ENCODE measurements at places on chromosomes 6 and 20.

DNA sequence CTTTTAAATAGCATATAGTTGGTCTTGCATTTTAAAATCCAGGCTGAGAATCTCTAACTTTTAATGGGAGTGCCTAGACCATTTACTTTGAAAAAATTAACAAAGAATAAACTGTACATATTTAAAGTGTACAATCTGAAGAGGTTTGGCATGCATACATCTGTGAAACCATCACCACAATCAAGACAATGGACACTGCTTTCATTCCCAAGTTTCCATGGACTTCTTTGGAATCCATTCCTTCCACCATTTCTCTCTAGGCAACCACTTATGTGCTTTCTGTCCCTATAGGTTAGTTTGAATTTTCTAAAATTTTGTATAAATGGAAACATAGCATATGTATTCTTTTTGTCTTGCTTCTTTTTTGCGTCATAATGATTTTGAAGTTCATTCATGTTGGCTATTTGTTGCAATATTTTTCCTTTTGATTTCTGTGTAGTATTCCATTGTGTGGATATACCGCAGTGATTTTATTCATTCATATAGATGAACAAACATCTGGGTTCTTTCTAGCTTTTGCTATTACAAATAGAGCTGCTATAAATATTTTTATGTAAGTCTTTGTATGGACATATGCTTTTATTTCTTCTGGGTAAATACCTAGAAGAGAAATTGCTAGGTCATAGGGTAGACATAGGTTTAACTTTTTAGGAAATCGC, 50.9 kb downstream of the NEDD9 start:
- DNase-seq, result no peak

DNA sequence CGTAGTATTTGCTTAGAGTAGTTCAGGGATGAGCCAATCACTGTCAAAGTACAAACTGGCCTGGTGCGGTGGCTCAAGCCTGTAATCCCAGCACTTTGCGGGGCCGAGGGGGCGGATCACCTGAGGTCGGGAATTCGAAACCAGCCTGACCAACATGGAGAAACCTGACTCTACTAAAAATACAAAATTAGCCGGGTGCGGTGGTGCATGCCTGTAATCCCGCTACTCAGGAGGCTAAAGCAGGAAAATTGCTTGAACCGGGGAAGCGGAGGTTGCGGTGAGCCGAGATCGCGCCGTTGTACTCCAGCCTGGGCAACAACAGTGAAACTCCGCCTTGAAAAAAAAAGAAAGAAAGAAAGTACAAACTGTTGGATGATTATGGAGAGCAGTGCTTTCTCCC, 27.5 kb upstream of the JARID2 start:
- no peak for DNase-seq

GRCh38 chr6:127463056-127463455, 3.9 kb upstream of the KIAA0408 start:
- no peak for DNase-seq

DNA sequence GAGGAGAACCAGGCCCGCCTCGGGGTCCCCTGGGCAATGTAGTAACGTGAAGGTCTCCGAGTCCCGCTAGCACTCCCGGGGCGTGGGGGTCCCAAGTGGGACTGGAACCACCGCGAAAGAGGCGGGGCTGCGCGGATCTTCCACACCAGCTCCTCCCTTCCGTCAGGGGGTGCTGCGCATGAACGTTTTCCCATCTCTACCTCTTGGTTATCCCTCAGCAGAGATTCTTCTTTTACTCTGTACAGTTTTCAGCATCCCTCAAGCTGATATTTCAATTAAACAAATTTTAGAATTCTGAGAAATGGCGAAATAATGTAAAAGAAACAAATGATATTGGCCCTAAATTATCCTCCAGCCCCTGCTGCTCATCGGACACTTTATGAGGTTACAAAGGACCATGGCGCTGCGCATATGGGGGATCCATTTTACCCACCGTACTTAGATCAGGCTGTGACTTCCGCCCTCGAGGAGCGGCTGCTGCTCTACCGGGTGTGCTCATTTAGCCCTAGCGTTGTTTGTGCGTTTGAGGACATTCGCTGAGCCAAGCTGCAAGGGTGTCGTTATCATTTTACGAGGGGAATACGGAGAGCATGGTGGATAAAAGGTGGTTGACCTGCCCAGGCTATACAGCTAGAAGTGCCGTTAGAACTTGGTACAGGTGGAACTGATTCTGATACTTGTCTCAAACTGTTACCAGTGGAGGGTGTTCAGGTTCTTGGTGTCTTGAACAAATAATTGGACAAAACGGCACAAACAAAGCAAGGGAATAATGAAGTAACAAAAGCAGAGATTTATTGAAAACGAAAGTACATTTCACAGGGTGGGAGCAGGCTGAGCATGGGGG, 75.2 kb upstream of the CHD6 start:
- DNase-seq, result peak; percentile 44

- DNase-seq, result no peak
These were observed 7.4 kb upstream of the SLC23A2 start for GRCh38 chr20:5008759-5009158.

DNA sequence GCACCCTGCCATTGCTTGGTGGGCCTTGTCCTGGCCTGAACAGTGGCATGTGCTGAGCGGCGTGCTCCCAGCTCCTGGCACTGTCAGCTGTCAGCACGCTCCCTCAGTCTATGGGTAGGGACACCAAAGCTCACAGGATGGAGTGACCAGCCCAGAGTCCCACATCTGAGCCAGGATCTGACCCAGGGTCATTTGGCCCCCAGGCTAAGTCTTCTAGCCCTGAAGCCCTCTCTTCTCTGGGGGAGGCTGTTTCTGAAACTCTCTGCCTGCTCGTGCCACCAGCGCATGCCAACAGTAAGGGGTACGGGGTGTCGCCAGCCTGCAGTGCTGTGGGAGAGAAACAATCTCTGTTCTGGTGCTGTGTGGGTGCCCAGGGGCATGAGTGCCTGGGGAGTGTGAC, 37.1 kb downstream of the CDH4 start:
- DNase-seq, result no peak

GRCh38 chr20:32192698-32193097, 14.8 kb downstream of the PLAGL2 start:
- no peak for DNase-seq

DNA sequence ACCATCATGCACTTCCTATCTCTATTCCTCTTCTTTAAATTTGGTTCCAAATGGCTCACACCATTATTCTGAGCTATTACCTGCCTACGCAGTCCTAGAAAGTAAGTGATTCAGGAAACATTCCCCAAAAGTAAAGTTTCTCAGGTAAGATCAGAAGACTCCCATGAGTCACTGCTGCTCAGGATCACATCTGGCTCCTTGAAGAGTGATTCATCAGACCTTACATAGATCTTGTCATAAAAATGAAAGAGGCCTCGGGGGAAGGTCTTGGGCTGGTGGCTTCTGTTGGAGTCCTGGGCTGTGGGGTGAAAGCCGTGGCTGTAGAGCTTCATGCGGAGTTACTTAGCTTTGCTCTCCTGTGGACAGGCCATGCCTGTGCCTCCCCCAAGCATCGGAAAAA, 35.9 kb downstream of the PLG start:
- DNase-seq, result no peak

- DNase-seq, result no peak
These were observed 39.2 kb downstream of the ZFP64 start for GRCh38 chr20:52152416-52152815.

DNA sequence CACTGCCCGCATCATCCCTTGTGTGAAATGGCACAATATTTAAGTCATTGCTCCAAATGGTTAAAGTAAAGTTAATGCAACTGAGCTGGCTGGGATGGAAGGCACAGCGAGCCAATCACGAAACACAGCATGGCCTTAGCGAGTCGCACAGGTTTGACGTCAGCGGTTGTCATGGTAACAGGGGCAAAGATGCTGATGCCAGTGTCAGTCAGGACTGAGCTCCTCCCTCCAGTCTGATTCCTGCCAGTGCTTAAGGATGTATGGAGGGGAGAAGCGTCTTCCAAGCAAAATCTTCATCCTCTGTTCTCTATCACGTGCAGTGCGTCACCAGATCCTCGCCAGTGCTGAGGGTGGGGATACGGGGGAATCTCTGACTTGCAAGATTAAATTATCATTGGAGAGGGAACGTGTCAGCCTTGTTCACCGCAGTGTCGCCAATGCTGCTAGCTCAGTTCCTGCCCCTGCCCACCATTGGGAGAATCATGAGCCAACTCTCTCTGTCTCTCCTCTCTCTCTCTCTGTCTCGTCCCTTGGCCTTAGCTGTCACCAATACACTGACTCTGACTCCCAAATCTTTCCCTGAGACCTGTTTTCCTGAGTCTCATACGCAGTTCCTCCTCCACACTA, 24.5 kb downstream of the TSPYL4 start:
- no peak for DNase-seq

DNA sequence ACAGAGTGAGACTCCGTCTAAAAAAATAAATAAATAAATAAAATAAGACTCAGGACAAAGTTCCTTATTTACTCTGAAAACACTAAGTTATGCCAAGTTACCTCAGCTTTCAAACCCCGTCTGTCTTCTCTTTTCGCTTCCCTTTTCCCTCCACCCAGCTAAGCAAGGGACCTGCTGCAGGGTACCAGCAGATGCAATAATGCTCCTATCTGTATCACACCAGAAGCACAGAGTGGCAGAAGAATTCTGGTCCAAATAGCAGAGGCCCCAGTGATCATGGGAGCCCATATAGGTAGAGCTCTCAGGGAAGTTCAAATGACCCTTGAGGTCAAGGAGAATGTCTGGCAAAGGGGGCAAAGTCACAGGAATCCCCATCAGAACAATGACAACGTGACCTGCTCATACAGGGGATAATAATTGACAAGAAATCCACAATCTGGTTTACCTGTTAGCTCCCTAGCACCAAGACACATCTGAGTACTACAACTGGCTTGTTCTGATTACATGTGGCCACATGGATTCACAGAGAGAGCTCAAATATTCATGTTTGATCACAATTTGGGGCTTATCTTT, 8.7 kb downstream of the GCM1 start:
- DNase-seq, result no peak

DNA sequence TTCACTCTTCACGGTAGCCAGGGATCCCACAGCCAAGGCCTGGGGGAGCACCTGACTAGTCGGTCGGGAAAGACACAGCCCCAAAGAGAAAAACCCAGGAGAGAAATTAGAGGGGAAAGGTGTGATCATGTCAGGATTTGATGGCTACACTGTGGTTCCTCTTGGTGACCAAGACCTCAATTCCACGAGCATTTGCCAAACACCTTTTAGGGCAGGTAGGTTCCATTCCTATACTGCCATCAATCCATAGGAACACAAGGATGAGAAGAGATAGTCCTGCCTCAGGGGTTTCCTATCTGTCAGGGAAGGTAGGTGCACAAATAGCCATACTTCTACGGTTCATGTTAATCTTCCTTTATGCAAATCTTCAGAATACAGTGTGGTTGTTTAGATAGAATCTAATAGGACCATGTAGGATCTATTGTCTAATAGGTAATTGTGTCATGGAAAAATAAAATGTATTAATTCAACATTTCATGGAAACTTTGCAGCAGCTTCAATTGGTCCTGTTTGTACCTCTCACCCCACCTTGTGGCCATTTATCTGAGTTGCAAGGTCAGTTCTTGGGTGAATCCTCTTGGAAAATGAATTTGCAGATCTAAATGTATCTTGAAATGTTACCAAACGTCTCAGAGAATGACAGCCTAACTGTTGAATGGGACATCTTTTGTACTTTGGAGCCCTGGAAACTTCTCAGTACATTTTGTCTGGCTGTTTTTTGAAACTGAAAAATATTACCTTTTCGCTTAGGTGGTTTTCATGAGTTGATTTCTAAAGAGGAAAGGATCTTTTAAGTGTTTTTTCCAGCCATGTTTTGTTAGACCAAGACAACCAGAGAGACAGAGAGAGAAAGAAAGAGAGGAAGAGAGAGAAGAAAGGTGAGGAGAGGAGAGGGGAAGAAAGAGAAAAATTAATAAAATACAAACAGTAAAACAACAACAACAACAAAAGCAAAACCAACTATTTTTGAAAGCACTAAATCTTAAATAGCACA, 33.7 kb upstream of the IYD start:
- DNase-seq, result peak; percentile 15
